ENCODE measurements at places on chromosomes 13 and 19.

GRCh38 chr13:30832377-30832776 lies 73.7 kb upstream of the MEDAG start:
- DNase-seq: no peak

GRCh38 chr19:40285353-40286234 lies 449 bp upstream of the AKT2 start:
- peak; percentile 99 for DNase-seq

- no peak for DNase-seq
Observed at GRCh38 chr13:32073180-32073864, 41.7 kb downstream of the FRY start.

GRCh38 chr19:31280287-31281006 lies 68.8 kb downstream of the TSHZ3 start:
- DNase-seq: no peak

DNA sequence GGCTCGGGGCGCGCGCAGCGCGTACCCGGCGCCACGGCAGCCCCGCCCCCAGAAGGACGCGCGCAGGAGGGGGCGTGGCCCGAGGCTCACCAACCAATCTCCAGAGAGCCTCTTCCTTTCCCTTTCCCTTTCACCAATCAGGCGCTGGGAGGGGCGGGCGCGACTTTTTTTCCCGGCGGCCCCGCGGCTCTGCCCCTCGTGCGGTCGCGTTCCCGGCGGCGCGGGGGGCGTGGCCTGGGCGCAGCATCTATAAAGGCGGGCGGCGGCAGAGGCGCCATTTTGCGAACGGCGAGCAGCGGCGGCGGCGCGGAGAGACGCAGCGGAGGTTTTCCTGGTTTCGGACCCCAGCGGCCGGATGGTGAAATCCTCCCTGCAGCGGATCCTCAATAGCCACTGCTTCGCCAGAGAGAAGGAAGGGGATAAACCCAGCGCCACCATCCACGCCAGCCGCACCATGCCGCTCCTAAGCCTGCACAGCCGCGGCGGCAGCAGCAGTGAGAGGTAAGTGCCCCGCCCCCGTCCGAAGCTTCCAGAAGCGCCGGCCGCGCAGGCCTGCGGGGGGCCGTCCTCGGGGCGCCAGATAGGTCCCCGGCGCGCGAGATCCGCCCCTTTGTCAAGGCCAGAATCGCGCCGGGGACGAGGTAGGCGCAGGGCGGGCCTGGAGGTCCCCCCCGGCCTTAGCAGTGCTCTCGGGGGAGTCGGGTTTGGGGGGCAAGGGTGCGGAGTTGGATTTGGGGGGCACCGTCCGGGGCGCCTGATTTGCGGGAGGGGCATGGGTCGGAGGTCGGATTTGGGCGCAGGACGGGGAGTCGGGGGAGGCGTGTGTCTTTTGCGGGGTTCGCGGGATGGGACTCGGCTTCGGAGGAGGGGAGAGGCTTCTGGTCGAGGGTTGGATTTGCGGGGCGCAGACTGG lies 12.5 kb downstream of the PEAK3 start:
- peak; percentile 99 for DNase-seq

GRCh38 chr13:31866099-31866498 lies 126.8 kb downstream of the RXFP2 start:
- no peak for DNase-seq

DNA sequence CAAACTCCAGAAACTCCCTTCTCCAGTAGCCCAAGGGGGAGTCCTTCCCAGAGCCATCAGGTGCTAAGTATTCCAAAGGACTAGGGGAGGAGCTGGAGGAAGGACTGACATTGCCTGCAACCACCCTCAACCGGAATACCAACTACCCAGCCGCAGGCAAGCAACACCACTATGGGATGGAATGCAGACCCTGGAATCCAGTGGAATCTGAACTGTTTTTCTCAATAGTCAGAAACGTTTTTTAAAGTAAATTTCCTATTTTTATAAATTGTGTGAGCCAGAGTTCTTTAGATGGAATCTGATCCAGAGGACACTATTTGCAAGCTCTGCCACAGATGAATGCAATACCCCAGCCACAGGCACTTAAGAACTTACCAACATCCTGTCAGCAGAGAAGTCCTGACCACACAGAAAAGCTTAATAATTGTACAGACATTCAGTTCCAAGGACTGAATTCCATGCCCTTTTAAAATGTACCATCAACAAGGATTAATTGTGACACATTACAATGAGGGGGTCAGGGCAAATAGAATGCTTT lies 92.1 kb downstream of the USP12 start:
- no peak for DNase-seq

DNA sequence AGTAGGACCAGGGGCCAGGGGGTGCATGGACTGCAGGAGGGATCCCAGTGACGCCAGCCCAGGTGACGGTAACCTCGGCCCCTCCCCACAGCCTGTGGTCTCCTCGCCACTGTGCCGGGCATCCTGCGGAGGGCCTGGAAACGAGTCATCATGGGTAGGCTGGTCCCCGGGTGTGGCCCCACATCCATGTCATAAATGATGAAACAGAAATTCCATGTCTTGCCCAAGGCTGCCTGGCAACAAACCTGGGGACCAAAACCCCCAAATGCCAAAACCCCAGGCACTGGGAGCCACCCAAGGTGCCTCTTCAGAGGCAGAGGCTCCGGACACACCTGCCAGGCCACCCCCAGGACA lies 20.9 kb downstream of the MAP2K2 start:
- DNase-seq: no peak

- DNase-seq: no peak
Observed at GRCh38 chr13:102667023-102667422, 27.8 kb downstream of the METTL21C start.
